ENCODE measurements at places on chromosomes 16 and 17.

DNA sequence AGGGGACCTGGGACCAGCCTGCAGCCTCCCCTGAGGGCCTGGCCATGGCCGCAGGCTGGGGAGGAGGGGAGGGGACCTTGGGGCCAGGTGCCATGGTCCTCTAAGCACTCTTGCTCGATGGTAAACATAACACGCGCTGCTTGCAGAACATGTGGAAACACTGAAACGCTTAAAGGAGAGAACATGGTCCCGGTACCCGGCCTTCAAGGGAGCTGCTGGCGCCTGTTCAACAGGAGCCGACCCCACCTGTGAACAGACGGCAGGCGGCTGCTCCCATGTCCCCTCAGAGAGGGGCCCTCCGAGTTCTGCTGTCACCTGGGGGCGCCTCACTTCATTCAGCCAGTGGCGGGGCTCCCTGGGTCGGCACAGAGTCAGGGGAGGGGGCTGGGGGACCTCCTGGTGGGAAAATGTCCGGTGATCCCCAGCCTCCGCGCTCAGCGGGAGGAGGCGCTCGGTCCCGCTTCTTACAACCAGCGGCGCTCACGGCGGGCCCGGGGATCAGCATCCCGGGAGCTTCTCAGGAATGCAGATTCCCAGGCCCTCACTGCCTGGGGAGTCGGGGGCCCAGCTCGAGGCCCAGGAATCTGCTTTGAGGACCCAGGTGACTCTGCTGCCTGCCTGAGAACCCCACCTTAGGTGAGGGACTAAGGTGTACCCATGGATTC is 854 bp upstream of the SSTR5 start:
- DNase-seq = no peak

DNA sequence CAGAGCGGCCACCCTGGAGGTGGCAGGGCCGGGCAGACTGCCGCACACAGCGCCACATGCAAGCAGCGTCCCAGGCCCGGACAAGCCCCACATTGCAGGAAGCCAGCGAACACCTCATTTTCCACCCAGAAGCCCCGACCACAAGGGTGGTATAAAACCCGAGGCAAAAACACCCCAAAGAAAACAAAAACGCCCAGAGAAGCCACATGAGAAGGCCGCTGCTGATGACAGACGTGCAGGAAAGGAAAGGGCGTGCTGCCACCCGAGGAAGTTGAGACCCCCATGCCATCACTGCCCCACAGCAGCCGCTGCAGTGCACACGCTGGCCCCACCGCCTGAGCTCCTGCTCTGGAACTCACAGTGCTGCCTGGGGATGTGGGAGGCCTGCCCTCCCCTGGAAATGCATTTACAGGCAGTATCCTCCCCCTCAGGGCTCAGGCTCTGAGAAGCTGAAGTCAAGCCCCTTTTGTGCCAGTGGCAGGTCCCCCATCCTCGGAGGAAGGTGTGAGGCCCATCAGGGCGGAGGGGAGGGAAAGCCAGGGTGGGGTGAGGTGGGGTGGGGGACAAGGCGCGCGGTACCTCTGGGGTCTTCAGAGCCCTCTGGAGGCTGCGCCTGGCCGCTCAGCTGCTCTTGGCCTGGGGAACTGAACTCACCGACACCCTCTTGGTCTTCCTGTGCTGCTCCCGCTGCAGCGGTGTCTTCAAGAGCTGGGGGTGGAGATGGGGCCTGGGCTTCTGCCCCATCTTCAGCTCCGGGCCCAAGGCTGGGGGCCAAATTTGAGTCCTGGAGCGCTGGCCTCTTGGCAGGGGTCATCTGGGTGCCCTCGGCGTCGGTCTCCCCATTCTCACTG is 62.0 kb downstream of the IL21R start:
- DNase-seq = no peak

- no peak for DNase-seq
Measured at GRCh38 chr16:55154262-55154661, 169.7 kb upstream of the IRX6 start.

DNA sequence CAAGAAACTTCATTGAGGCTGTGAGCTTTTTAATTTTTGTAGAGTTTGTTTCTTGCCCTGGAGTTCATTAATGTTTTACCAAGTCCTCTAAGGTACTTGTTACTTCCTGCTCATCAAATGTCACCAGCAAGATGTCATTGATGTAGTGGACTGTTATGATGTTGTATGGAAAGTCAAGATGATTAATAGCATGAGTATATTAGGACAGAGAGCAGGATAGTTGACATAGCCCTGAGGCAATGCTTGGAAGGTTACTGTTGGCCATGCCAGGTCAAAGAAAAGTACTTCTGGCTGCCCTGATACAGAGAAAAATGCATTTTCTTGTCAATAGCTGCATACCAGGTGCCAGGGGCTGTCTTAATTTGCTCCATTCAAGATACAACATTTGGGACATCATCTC is 6.7 kb downstream of the KRTAP1-5 start:
- no peak for DNase-seq

GRCh38 chr17:6366221-6366666 is 68.7 kb downstream of the AIPL1 start:
- DNase-seq = no peak

DNA sequence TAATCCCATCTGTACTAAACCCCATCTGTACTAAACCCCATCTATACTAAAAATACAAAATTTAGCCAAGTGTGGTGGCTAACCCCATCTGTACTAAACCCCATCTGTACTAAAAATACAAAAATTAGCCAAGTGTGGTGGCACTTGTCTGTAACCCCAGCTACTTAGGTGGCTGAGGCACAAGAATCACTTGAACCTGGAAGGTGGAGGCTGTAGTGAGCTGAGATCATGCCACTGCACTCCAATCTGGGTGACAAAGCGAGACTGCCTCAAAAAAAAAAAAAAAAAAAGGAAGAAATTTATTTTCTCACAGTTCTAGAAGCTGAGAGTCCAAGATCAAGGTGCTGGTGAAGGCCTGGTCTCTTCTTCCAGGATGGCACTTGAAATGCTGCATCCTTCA is 12.1 kb downstream of the ZFP1 start:
- no peak for DNase-seq

- DNase-seq = peak; percentile 78
Measured at GRCh38 chr16:50879873-50880695, 138.2 kb downstream of the CYLD start.

Data from NCI-H1436 treated with DMSO at 0.1 percent for 48 hours (cell line).